Cardiac muscle cell (in vitro differentiated cells and primary cell): ENCODE measurements at places on chromosomes 6 and 20. TPM values are rescaled to one million over a fixed set of nuclear protein-coding genes. Genes with fewer than 3 reads are reported as not detected.
A peak's percentile ranks its signal among the peaks of the same experiment; 100 is the strongest.

GRCh38 chr6:26225848-26226578 is 138.8 kb downstream of the HFE start:
- peak; percentile 20 for DNase-seq
- no peaks in the 10 kb centered on the region for H3K27me3 ChIP-seq
- H3K4me1 ChIP-seq, result peaks cover 28% of the 10 kb centered on the region
- no peaks in the 10 kb centered on the region for H3K36me3 ChIP-seq

GRCh38 chr20:17995967-17996819 is 27.4 kb downstream of the MGME1 start:
- no peak overlapping the region for H3K27ac ChIP-seq
- no peaks in the 10 kb centered on the region for H3K27me3 ChIP-seq
- no peak overlapping the region for H3K4me3 ChIP-seq
- H3K36me3 ChIP-seq, result no peaks in the 10 kb centered on the region

DNA sequence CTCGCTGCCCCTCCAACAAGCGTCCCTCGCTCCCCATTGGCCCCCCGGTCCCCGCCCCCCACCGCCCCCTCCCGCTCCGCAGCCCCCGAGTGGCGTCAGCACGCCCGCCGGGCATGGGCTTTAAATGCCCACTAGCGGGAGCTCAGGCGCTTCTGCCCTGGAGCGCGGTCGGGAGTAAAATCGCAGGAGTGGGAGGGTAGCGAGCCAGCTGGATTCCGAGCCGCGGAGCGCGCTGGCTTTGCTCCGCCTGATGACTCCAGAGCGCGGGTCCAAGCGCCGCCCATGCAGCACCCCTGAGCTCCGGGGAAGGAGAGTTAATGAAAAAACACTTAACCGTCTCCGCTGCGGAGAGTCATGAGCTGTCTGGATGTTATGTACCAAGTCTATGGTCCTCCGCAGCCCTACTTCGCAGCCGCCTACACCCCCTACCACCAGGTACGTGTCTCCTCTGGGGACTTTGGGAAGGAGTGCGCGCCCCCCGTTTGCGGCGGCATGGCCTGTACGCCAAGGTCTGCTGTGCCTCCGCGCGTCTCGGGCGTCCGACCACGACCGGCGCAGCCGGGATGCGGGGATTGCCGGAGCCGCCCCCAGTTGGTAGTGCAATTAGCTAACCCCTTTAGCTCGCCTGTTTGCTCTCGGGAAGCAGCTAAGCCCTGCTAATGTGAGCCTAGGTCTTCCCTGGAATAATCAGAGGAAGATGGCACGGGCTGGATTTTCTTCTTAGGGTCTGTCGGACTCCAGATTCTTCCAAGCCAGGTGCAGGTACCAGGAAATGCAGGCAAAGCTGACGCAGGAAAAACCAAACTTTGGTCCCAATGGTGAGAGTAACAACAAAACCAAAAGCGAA is at the start of gene VGLL2:
VGLL2 (plus strand) TSS at position 149 of the 847 bp plus-strand sequence; CDS start at position 355, 206 bp downstream.
- no peak within 1 kb of the TSS for H3K27ac ChIP-seq
- peaks cover 100% of the 10 kb centered on the region for H3K27me3 ChIP-seq
- DNase-seq, result peak; percentile 62
- H3K4me1 ChIP-seq, result peaks cover 2% of the 10 kb centered on the region
- peak within 1 kb of the TSS; percentile 45 for H3K4me3 ChIP-seq

DNA sequence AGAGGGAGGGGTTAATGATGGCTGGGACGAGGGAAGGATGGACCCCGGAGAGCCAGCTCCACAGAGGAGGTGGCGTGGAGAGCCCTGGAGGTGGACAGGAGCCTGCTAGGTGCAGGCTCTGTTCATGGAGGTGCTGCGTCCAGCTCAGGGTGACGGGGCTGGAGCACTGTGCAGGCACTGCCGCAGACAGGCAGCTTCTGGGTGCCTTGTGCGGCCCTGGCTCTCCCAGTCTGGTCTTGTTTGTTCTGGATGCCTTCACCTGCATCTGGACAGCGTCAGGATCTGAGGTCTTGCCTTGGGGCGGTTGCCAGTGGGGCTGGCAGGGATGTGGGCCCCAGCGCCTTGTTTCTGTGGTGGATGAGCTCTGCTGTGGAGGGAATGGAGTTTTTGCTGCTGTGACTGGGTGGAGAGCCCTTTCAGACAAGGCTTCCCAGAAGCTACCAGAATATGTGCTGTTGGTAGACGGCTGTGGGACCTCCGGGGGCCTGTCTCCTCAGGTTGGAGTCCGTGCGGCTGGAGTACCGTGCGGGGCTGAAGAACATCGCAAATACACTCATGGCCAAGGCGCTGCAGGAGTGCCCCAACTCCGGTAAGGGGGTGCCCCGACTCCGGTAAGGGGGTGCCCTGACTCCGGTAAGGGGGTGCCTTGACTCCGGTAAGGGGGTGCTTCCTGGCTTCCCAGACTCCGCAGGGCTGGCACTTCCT is 7.8 kb upstream of the C20orf204 start:
- no peaks in the 10 kb centered on the region for H3K27me3 ChIP-seq
- H3K36me3 ChIP-seq, result peaks cover 66% of the 10 kb centered on the region
- H3K4me3 ChIP-seq, result no peak overlapping the region

IL17F gene
- total RNA-seq, result not detected in 2 replicates

DNA sequence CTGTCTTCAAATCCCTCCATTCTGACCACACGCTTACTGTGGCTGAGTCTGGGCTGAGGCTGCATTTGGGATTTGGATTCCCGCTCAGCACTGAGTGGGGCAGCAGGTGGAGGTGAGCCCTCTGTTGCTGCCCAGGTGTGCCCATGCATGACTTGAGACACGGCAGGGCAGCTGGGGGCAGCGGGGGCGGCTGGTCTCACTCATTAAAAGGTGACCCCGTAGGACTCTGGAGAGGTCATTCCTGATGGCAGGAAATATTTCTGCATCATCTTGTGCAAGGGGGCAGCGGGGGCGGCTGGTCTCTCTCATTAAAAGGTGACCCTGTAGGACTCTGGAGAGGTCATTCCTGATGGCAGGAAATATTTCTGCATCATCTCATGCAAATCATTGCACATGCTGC is 49.8 kb downstream of the SMOC2 start:
- DNase-seq, result no peak
- no peaks in the 10 kb centered on the region for H3K27me3 ChIP-seq
- H3K4me3 ChIP-seq, result no peak overlapping the region
- no peaks in the 10 kb centered on the region for H3K36me3 ChIP-seq
- H3K27ac ChIP-seq, result no peak overlapping the region
- no peaks in the 10 kb centered on the region for H3K4me1 ChIP-seq

GRCh38 chr6:45105170-45105820 is 222.8 kb upstream of the RUNX2 start:
- no peak for DNase-seq
- H3K27ac ChIP-seq, result no peak overlapping the region
- no peaks in the 10 kb centered on the region for H3K36me3 ChIP-seq

OPN5 gene
- 0.14 TPM in 1 of 2 replicates, not detected in the other for total RNA-seq

DNA sequence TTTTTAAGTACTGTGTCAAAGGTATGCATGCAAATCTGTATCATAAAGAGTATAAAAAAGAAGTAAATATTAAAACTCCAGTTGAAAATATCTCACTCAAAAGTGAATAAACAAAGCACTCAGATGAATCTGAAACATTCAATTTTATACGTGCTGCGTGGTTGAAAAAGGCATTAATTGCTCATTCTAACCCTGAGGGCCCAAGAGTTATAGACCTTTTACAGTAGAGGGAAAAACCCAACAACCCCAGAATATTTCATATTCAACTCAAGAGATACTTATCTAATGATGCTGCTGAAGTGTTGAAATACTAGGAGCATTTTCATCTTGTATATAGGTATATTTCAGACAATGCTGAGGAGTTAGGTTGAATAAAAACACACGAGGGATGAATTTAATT is 862.8 kb upstream of the CITED2 start:
- H3K27me3 ChIP-seq, result no peaks in the 10 kb centered on the region
- H3K27ac ChIP-seq, result no peak overlapping the region
- no peaks in the 10 kb centered on the region for H3K4me1 ChIP-seq
- H3K4me3 ChIP-seq, result no peak overlapping the region
- DNase-seq, result no peak

DNA sequence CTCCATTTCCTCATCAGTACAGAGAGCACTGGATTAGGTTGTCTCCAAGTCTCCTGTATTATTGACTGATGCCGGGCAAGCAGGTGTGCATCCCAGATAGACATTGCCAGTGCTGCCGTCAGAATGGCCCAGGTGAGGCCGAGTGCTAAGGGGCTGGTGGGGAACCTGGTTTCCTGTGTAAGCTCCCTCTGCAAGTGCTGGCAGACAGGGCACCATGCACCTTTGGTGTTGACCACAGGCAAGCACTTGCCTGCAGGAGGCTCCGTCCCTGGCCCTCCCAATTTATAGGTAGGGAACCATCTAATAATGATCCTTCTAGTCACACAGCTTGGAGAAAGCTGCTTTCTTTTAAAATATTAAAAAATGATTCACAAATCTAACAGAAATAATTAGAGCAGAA is 747 bp downstream of the GABRR1 start:
- H3K4me1 ChIP-seq, result no peaks in the 10 kb centered on the region
- H3K36me3 ChIP-seq, result no peaks in the 10 kb centered on the region
- H3K4me3 ChIP-seq, result no peak overlapping the region
- no peak overlapping the region for H3K27ac ChIP-seq
- H3K27me3 ChIP-seq, result no peaks in the 10 kb centered on the region

DNA sequence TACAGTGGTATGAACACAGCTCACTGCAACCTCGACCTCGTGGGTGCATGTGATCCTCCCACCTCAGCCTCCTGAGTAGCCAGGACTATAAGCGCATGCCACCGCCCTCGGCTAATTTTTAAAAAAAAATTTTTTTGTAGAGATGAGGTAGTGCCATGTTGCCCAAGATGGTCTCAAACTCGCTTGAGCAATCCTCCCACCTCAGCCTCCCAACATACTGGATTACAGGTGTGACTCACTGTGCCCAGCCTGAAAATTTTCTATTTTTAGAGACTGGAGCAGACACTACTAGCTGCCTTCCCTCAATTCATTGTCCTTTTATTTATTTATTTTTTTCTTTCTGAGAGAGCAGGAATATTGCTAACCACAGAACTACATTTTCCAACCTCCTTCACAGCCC is 20.3 kb upstream of the GTF3C6 start:
- H3K27me3 ChIP-seq, result no peaks in the 10 kb centered on the region
- H3K36me3 ChIP-seq, result no peaks in the 10 kb centered on the region
- no peak for DNase-seq
- no peak overlapping the region for H3K27ac ChIP-seq

DNA sequence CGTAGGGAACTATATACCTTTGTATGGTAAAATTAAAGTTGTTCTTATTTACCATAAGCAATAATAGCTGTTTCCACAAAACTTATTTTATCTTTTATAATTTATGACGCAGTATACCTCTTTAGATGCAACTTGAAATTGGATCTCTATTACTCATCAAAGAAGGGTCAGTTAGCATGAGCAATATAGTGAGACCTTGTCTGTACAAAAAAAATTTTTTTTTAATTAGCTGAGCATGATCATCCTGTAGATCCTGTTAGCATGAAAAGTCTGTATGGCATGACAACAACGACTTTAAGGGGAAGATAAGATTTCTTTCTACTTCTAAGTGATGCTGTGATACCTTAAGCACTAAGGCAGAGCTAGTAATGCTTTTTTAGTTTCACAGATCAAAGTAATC is 5.9 kb downstream of the ALDH5A1 start:
- H3K4me3 ChIP-seq, result no peak overlapping the region
- H3K4me1 ChIP-seq, result no peaks in the 10 kb centered on the region
- H3K36me3 ChIP-seq, result no peaks in the 10 kb centered on the region
- DNase-seq, result no peak
- no peaks in the 10 kb centered on the region for H3K27me3 ChIP-seq

DNA sequence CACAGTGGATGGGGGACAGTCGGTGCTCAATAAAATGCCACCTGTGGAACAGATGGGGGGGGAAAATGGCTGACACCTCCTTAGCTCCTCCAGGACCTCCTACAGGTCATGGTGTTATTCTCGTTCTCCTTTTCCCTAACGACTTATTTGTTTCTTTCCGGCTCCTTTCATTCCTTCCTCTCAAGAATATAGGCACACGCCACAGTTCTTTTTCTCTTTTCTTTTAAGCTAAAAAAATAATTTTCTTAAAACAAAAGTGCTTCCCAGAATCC is 1.4 kb upstream of the RNASET2 start:
- H3K27me3 ChIP-seq, result peaks cover 2% of the 10 kb centered on the region
- H3K27ac ChIP-seq, result no peak overlapping the region
- no peaks in the 10 kb centered on the region for H3K36me3 ChIP-seq
- no peak overlapping the region for H3K4me3 ChIP-seq
- no peak for DNase-seq

- H3K4me1 ChIP-seq, result peaks cover 25% of the 10 kb centered on the region
- no peaks in the 10 kb centered on the region for H3K36me3 ChIP-seq
- DNase-seq, result no peak
- H3K27me3 ChIP-seq, result no peaks in the 10 kb centered on the region
- no peak overlapping the region for H3K4me3 ChIP-seq
Observed at GRCh38 chr6:3926150-3926482, 76.9 kb downstream of the FAM50B start.

DNA sequence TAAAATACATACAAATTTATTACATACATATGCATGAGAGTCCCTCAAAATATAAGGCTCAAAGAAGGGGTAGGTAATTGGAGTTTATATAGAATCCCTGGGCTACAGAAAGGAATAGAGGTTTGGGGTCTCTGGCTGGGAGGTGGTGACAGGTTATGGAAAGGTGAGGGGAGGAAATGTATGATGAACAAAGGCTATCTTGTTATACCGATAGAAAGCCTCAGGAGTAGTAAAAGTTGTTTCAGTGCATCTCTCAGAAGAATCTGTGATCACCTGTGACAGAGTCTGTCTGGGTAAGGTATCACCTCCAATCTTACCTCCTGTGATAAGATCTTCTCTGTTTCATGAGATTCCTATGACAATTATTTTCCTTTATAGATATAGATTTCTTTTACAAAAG is 252.9 kb upstream of the AGPAT4 start:
- no peaks in the 10 kb centered on the region for H3K4me1 ChIP-seq
- H3K27ac ChIP-seq, result no peak overlapping the region
- H3K36me3 ChIP-seq, result no peaks in the 10 kb centered on the region
- H3K4me3 ChIP-seq, result no peak overlapping the region
- peaks cover 4% of the 10 kb centered on the region for H3K27me3 ChIP-seq

PTK7 gene
- total RNA-seq, result 103 and 115 TPM in 2 replicates

DNA sequence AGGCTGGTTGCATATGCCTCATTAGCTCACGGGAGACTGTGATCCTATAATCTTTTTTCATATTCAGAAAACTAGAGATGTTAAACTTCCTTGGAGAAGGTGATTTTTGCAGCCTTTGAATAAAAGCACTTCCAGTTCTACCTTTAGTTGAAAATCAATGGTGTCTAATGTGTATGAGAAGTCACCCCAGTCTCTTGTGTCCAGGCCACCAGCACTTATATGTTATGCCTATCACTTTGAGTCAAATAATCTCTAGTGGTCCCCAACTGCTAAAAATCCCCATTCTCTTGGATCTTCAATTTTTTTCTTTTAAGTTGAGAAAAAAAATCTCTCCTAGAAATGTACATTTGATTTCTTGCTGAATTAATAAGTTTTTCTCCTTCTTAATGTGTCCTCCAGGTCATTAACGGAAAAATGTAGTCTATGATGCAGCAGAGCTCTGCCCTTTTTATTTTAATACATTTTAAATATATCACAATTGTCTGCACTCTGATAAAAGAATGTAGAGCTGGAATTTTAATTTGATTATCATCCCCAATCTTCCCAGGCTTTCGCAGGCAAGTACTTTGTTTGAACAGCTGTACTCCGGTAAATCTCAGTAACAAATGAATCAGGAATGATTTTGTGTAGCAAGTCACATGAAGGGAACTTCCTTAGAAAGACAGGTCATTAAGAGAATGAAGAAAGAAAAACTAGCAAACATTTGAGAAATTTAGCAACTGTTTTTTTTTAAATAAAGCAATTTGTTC is 147.0 kb downstream of the SOX4 start:
- H3K36me3 ChIP-seq, result no peaks in the 10 kb centered on the region
- H3K27me3 ChIP-seq, result no peaks in the 10 kb centered on the region
- H3K4me1 ChIP-seq, result peaks cover 30% of the 10 kb centered on the region
- no peak overlapping the region for H3K4me3 ChIP-seq

LY86 gene
- total RNA-seq, result not detected in 2 replicates
